ENCODE measurements at places on chromosomes 2 and 18.

DNA sequence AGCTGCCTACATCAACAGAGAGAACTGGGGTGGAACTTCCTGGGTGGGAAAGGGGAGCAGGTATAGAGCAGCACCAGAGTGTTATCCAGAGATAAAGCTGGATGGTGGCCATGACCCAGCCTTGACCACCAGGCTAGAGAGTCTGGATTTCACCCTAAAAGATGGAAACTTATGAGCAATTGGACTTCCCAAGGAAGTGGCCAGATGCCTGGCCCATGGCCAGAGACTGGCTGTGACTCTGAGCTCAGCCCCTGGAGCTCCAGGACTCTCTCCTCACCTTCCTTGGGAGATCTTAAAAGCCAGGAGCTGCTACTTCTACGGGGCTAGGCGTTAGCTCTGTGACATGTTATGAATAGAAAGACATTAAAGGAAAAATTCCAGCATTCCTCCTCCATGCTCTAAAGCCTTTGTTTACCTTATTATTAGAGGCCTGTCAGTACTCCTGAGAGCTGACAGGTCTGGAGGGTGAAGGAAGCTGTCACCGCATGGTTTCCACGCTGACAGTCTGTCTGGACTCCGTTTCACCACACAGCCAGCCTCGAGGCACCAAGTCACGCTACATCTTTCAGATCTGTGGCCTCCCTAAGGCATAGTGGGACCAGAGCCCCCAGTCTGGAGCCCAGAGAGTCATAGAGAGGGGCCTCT, 260.0 kb upstream of the SIX2 start:
- DNase-seq = peak; percentile 40

DNA sequence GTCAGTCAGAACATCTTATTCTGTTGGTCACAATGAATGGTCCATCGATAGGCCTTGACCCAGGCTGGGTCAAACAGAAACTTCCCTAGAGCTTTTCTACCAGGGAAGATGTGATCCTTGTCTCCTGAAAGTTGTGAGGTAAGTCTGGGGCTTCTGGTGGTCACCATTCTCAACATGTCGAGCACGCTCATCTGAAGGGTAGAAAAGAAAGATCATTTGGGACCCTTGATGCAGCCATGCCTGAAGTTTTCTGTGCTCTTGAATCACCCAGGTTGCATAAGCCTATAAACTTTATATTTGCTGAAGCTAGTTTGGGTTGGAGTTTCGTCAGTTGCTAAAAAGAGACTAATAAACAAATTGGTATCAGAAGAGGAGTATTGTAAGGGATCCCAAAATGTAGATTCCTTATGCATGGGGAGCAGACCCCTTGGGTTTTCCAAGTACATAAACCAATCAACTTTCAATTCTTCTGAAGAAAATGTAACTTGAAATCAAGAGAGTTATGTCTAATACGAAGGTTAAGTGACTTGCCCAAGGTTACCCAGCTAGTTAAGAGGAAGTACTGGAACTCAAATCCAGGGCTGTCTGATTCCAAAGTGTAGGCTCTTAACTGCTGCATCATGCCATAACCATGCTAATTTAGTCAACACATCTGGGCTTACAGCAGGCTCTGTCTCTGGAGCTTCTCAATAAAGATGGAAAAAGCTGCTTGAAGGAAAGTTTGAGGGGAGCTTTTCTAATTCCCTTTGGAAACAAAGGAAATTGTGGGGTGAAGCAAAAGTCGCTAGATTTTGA, 23.2 kb downstream of the TMEM17 start:
- DNase-seq = no peak

DNA sequence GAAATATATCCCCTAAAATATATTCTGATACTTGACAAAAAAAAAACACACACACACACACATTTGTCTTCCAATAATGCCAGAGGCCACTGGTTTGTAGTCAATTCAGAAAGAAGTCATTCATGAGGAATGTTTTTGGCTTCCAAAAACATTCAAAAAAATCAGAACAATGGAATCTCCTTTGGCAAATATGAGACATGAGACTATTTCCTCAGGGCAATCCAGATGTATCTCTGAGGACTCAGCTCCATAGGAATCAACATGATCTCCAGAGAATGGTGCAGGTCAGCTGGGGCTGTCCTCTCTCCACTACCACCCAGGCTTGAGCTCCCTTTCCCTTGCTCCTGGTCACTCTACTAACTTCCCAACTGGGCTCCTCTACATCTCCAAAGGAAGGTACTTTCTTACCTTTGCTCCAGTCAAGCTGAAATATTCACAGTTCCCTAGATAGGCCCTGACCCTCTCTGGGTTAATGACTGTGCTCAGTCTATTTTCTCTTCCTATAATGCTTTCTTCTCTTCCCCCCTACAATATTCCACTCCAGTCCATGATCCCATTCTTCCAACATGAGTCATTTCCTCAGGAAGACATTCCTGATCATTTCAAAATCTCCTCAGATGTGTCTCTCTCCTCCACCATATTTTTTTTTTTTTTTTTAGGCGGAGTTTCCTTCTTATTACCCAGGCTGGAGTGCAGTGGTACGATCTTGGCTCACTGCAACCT, 145.3 kb downstream of the C1D start:
- peak; percentile 72 for DNase-seq

GRCh38 chr2:72630767-72631166, 195.1 kb downstream of the EXOC6B start:
- DNase-seq = peak; percentile 35

DNA sequence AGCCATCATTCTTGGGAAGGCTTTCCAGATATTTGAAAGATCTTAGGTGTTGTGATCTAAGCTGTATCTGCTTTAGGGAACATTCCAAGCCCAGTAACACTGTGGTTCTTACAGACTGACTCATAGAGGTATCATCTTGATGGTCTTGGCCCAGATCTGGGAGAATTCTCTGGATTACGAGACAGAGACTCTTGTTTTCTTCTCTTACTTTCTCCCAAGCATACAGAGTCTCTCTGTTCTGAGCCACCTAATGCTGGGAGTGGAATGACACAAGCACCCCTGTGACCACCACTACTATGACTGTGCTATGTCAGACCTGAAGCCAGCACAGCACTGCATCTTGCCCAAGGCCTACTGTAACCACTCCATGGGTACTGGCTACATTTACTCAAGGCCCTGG, 81.0 kb upstream of the EPAS1 start:
- DNase-seq = peak; percentile 82

DNA sequence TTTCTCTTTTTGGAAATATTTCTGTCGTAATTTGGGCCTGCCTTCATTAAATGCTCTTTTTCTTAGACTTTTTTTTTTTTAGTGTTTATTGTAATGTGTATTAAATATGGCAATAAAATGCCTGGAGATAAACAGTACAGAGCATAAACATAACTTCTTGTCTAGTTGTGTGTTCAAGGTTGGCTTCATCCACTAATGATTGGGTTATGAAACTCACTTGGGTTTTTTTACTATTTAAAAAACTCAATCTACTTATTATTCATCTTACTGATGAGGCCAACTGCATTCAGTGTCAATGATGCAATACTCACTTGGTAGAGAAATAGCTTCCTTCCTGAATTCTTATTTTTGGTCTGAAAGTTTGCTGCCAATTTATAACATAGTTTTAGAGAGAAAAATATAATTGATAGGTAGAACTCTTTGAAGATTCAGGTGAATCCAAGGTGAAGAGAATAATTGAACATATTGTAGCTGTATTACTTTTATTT, 144.2 kb upstream of the NABP1 start:
- DNase-seq = peak; percentile 28

Data from choroid plexus epithelial cell (primary cell).